COR-L47 (cell line): ENCODE measurements at places on chromosomes 13 and 19.

DNA sequence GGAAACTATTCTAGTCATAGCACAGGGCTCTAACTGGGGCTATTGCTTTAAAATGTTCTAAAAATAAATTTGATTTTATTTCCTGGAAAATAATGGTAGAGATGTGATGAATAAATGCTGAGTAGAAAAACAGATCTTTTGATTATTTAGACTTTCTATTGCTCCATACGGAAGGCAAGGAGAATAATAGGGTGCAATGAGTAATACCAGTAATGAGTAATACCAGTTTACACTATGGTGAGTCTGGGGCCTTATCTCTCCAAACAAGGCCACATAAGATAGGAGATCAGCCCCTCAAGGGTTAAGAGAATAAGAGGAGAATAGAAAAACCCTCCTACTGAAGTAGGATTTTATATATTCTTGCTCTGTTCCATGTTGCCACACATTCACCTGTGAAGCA, 390.4 kb downstream of the KLF5 start:
- DNase-seq = no peak

DNA sequence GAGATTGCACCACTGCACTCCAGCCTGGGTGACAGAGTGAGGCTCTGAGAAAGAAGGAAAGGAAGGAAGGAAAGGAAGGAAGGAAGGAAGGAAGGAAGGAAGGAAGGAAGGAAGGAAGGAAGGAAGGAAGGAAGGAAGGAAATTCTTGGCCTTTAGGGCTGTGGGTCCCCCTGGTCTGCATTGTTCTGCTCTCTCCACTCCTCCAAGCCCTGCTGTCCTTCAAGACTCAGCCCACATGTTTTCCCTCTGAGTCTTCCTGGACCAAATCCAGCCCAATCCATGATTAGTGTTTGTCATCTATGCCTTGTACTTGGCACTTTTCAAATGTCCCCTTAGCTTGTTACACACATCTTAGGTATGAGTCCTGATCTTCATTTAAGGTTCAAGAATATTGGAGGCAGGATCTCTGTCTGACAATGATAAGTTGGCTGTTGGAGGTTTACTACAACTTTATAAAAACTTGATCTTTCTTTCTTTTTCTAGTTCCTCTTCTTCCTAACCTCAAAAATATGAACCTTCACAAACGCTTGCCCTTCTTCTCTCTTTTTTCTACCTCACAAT, 48.8 kb upstream of the INTS6 start:
- DNase-seq = no peak

GRCh38 chr19:48330012-48330681, 4.8 kb downstream of the EMP3 start:
- peak; percentile 93 for DNase-seq

GRCh38 chr13:54347531-54347930, 1318.9 kb downstream of the OLFM4 start:
- no peak for DNase-seq

DNA sequence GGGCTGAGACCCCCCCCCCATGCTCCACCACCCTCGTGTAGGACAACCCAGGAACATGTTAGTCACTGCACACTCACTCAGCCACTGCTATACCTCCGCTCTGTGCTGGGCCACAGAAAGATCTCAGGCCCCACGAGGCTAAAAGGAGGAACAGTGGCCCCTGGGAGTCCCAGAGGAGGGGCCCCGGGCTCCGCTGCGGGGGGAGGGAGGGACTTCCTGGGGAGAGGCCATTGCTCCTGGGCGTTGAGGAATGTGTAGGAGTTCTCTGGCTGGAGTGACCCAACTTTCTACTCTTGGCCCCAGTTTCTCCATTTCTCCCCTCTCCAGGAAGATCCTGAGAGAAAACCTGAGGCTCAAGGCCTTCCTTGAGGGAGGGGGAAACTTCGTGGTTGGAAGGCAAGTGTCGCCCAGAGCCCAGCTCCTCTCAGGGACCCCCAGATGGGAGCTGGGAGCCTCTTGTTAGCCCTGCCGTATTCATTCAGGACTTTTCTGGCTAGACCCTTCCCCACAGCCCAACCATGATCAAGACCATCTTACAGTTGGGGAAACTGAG, 13.6 kb downstream of the ONECUT3 start:
- DNase-seq = no peak

GRCh38 chr19:6737873-6738786, 750 bp upstream of the GPR108 start:
- DNase-seq = peak; percentile 20

DNA sequence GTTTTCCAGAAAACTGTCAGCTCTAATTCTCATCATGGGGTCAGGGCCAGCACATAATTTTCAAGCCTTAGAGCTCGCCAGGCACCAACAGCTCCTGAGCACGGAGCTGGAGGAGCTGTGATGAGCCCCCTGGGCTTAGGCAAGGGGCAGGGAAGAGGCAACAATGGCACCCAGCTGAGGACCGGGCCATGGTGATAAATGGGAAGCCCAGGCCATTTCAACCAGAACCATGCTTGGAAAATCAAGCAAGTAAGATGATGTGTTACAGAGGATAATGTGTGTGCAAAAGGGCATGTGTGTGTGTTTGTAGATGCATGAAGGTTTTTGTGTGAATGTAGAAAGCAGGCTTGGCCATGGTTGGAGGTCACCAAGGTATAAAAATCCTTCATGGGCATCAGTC, 66.8 kb upstream of the UBAC2 start:
- DNase-seq = no peak

DNA sequence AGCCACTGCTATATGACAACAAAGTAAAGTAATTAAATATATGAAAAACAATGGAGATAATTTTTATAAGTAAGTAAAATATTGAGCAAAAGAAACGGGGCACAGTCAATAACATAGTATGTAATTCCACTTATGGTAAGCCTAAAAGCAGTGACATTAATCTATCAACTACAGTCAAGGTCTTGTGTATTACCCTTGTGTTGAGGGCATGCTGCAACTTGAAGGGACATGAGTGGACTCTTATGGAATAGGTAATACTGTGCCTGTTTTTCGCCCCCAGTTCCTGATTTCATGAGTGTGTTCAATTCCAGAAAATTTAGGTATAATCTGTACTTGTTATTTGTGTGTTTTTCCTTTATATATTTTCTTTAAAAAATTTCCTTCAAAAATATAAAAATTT, 201.3 kb upstream of the SLITRK6 start:
- DNase-seq = no peak

GRCh38 chr19:11159598-11160439, 4.2 kb upstream of the SPC24 start:
- DNase-seq = no peak

GRCh38 chr13:108561149-108561548, 68.3 kb upstream of the MYO16 start:
- DNase-seq = no peak

DNA sequence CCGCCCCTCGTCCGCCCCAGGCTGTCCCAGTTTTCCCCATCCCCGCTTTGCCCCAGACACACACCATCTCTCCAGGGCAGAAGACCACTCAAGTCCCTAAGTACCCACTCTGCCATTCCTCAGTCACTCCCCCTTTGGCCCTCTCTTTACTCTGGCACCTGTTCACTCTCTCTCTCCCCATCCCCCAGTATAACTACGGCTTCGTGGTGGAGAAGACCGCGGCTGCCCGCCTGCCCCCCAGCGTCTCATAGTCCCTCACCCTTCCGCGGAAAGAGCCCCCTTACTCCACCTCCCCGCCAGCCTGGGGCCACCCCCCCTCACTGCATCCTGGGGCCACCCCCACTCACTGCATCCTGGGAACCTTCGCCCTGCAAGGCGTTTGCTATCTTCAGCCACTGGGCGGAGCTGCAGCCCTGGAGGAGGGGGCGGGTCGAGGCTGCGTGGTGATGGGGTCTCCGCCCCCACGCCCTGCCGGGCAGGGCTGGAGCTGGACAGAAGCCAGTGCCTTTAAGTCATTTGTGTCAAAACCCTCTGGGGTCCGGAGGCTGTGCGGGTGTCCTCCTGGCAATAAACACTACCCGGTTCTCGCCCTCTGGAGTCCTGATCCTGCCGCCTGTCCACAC, 5.0 kb downstream of the MVB12A start:
- DNase-seq = peak; percentile 71

- no peak for DNase-seq
Observed at GRCh38 chr19:41612483-41612882, 14.4 kb downstream of the CEACAM4 start.

DNA sequence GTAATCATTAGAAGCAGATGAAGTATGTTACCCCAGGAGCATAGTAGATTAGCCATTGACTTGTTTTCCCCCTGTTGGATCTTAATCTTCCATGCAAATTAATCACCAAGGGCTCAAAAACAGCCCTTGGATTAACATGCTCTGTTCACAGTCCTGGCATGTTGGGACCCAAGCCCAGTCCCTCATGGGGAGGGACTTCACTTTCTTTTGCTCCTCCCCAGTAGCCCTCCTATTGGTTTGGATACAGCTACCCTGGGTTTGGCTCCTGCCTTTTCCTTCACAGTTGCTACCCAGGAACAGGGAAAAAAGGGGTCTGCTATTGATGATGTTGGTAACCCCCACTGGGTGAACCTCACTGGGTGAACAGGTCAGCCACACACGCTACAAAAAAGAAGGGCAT, 16.9 kb upstream of the PARP4 start:
- DNase-seq = no peak

DNA sequence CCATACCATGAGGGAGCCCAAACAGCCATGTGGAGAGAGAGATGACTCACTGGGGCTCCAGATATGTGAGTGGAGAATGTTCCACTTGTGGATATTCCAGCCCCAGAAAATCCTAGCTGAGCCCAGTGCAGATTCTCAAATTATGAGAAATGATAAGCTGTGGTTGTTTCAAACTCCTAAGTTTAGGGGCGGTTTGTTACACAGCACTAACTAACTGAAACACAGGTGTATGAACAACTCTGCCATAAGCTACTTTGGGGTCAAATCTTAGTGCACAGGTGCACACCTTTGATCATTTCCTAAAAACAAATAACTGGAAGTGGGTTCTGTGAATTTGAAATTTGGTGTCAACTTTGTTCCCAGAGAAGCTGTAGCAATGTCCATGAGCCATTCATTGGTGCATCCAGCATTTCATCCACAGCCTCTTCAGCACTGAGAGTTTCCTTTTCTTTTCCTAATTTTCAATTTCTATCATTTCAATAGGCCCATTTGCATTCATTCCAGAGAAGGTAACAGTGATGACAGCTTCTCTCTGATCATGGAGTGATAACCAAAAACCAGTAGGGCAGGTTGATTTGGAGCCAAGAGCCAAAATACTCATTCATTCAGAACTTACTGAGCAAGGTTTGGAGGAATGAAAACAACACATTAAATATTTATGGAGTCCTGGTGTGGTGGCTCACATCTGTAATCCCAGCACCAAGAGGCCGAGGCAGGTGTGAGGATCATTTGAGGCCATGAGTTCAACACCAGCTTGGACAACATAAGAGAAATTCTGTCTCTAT, 8.8 kb upstream of the CLPP start:
- DNase-seq = no peak

- no peak for DNase-seq
Observed at GRCh38 chr19:54114340-54115108, 933 bp downstream of the TFPT start.

- no peak for DNase-seq
Observed at GRCh38 chr13:59111751-59112171, 1052.0 kb downstream of the DIAPH3 start.

DNA sequence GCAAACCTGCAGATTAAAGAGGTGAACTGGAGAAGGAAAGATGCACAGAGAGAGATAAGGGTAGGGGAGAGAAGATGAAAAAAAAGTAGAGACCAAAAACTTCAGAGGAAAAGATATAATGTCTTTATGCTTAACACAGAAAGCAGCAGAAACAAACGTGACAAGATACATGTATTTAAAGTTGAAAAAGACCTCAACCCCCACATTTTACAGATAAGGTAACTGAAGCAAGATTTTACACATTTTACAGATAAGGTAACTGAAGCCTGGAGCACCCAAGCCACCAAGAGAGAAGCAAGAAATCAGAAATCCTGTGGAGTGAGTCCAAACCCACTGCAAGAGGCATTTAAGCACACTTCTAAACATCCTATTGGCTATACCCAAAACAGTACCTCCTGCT, 185.3 kb downstream of the TBC1D4 start:
- DNase-seq = no peak

DNA sequence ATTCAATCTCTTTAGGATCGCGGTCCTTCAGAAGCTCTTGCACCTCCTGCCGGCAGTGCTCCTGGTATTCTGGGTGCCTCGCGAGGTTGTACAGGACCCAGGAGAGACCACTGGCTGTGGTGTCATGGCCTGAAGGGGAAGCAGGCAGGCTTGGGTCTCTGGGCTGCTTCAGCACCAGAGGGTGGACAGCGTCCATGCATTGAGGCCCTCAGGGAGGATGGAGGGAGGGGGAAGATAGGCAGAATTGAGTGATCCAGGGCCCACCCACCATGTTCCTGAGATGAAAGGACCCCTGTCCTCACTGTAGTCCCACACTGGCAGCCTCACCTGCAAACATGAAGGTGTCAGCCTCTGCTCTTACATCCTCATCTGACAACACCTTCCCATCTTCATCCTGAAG, 17.9 kb upstream of the OR10H5 start:
- no peak for DNase-seq

DNA sequence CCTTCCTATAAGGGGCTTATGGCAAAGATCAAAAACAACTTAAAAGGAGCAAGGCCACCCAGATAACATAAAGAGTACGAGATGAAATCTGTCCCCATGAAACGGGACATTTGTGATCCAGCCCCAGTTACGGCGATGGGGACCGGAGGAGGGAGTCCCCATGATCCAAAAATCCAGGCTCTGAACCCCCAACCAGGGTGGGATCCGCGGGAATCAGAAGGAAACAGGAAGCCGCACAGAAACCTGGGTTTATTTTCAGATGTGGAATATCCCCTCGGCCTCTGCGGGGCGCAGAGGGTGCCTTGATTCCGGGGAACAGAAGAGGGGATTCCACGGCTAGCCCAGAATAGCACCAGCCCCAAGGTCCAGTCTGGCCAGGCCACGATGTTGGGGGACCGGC, 5.0 kb downstream of the PTPRS start:
- no peak for DNase-seq

DNA sequence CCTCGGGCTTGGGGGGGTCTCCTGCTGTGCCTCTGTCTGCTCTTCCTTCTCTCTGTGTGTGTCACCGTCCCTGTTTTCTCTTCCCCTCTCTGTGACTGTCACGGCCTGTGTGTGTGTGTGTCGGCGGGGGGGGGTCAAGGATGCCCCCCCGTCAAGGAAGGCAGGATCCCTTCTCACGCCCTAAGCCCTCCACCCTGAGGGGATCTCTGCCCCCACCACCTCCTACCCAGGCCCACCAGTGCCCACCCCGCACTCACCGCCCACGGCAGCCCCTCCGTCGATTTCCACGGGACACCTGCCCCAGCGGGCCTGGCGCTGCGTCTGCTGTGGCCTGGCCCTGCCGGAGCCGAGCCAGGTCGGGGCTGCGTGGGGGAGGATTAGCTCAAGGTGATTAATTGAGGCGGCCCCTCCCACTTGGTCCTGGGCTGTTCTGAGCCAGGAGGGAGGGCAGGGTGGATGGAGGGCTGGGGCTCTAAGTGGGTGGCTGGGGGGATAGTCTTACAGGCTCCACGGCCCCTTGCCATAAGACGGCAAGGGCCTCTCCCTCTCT, at the start of gene RAX2:
Gene RAX2, minus strand, starts transcription at position 323 of the 550 bp plus-strand sequence. CDS start 486 bp downstream, outside the sequence.
- no peak for DNase-seq
